ENCODE measurements at places on chromosomes 6 and 20. TPM values are rescaled to one million over a fixed set of nuclear protein-coding genes. Genes with fewer than 3 reads are reported as not detected.

The POPDC3 gene
- total RNA-seq = 32.6 TPM

The GMPR gene
- total RNA-seq = 7.4 TPM

The OGFR gene
- 32.4 TPM for total RNA-seq

The SRSF12 gene
- total RNA-seq = under 0.01 TPM

GRCh38 chr6:19299129-19299528 is 538.0 kb upstream of the ID4 start:
- DNase-seq = no peak
- H3K36me3 ChIP-seq = no peaks in the 10 kb centered on the region
- H3K27me3 ChIP-seq = no peaks in the 10 kb centered on the region
- H3K4me3 ChIP-seq = no peak overlapping the region
- peaks cover 12% of the 10 kb centered on the region for H3K4me1 ChIP-seq

DNA sequence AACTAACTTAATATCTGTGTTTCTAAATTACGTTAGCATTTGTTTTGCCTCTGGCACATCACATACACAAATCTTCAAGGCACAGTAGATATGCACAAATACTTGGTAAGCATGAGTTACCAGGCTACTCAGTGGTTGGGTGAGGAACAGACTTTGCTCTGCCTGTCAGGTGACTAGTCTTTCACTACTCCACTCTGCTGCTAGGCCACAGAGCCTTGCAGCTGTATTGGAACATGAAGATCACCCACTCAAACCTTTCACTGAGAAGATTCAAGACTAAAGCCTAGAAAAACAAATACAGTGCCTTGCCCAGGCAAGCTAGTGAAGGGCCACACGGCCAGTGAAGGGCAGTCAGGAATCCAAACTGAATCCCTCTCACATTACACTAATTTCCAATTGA is 47.0 kb downstream of the DTNBP1 start:
- H3K27me3 ChIP-seq = no peaks in the 10 kb centered on the region
- no peaks in the 10 kb centered on the region for H3K36me3 ChIP-seq
- H3K4me1 ChIP-seq = no peaks in the 10 kb centered on the region
- no peak overlapping the region for H3K4me3 ChIP-seq
- no peak for DNase-seq
- H3K27ac ChIP-seq = no peak overlapping the region

GRCh38 chr6:13048113-13048512 is 280.2 kb downstream of the TBC1D7 start:
- H3K36me3 ChIP-seq = no peaks in the 10 kb centered on the region
- H3K27me3 ChIP-seq = no peaks in the 10 kb centered on the region
- H3K4me1 ChIP-seq = no peaks in the 10 kb centered on the region
- H3K4me3 ChIP-seq = no peak overlapping the region
- H3K27ac ChIP-seq = no peak overlapping the region

- no peaks in the 10 kb centered on the region for H3K27me3 ChIP-seq
- DNase-seq = peak; percentile 15
- H3K4me3 ChIP-seq = no peak overlapping the region
- no peak overlapping the region for H3K27ac ChIP-seq
Observed at GRCh38 chr20:62039738-62040137, 25.9 kb downstream of the TAF4 start.

GRCh38 chr6:135030532-135031178 is 24.0 kb downstream of the HBS1L start:
- H3K27ac ChIP-seq = no peak overlapping the region
- no peaks in the 10 kb centered on the region for H3K27me3 ChIP-seq
- H3K4me1 ChIP-seq = peaks cover 5% of the 10 kb centered on the region
- H3K4me3 ChIP-seq = no peak overlapping the region
- H3K36me3 ChIP-seq = no peaks in the 10 kb centered on the region

DNA sequence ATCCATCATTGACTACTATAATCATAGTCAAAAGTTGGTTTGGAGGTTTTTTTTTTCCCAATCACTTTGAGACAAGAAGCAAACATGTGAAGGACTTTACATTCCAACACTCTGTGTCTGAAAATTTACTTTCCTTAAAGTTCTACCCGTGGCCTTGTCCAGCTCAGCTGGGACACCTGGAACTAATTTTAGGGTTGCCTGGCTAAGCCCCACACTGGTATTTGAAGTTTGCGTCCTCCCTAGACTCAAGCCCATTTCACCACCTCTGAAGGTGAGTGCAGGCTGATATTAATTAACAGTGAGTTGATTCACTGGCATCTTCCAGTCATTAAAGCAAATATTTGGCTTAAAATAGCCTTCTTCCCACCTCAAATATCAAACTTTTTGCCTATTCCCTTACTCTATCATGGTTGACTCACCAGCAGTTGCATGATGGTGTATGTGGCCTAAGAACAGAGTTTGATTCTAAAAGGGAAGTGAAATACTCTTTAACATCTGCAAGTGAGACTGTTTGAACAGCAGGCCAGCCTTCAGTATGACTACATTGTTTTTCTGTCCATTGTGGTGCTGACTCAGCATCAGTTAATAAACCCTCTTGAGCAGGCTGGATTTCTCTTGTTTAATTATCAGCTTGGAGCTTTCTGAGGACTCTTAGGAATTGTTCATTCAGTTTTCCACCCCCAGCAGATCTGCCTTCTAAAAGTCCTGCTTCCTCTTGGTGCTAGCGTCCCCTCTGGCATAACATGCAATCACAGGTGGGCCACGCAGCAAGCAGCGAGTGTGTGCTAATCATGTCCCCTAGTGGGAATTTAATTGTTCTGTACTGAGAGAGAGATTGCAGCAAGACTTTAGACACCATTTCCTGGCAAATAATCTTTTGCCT is 1.8 kb upstream of the PRDM1 start:
- H3K36me3 ChIP-seq = no peaks in the 10 kb centered on the region
- no peaks in the 10 kb centered on the region for H3K27me3 ChIP-seq
- H3K4me3 ChIP-seq = no peak overlapping the region
- peak overlapping the region; percentile 86 for H3K27ac ChIP-seq
- DNase-seq = peak; percentile 86

- H3K36me3 ChIP-seq = no peaks in the 10 kb centered on the region
- no peaks in the 10 kb centered on the region for H3K27me3 ChIP-seq
- H3K4me1 ChIP-seq = no peaks in the 10 kb centered on the region
- no peak for DNase-seq
- H3K27ac ChIP-seq = no peak overlapping the region
Observed at GRCh38 chr6:10268111-10268510, 146.8 kb downstream of the TFAP2A start.

- H3K36me3 ChIP-seq = no peaks in the 10 kb centered on the region
- DNase-seq = no peak
- H3K27me3 ChIP-seq = no peaks in the 10 kb centered on the region
- H3K27ac ChIP-seq = peak overlapping the region; percentile 69
Observed at GRCh38 chr6:125985979-125986300, 400 bp upstream of the TRMT11 start.

Measured in osteoblast (primary cell).